ENCODE measurements at places on chromosomes 4 and X.

DNA sequence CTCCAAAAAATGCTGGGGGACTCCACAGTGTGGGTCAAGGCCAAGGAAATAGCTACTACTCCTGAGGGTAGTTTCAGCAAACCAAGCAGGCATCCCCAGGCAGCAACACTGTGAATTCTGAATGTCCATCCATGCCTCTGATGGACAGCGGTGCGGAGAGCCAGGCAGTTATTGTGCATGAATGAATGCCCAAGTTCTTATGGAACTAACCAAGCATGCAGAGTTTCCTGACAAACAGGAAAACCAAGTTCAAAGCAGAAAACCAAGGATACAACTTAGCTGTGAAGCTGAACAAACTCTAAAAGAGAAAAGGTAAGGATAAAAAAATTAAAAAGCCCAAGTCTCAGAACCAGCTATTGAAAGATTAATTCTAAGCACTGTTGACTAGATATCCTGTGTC is 642.6 kb upstream of the HS3ST1 start:
- no peak for DNase-seq

GRCh38 chr4:19030048-19030447 is 1008.5 kb upstream of the LCORL start:
- no peak for DNase-seq

- DNase-seq: no peak
Observed at GRCh38 chrX:98568795-98569194, 1685.1 kb downstream of the RPA4 start.

DNA sequence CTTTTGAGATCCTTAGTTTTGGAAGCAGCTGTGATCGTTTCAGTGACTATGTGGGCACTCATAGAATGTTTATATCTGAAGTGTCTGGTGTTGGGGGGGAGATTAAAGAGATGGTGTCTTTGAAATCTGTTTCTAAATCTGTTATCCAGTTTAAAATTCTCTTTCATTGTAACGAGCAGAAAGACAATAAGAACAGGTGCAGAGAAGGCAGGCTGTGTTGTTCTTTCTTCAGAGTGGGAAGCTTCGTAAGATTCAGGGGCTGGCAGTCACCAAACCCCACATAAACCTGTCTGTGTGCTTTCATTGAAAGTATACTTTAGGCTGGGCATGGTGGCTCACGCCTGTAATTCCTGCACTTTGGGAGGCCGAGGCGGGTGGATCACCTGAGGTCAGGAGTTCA is 16.3 kb upstream of the DHRSX start:
- no peak for DNase-seq

- DNase-seq: peak; percentile 89
Observed at GRCh38 chr4:81724925-81725329, 253.2 kb upstream of the RASGEF1B start.

GRCh38 chrX:72123471-72124185 is 8.1 kb downstream of the RTL5 start:
- no peak for DNase-seq

GRCh38 chrX:19740744-19741143 is 146.7 kb downstream of the SH3KBP1 start:
- DNase-seq: no peak

DNA sequence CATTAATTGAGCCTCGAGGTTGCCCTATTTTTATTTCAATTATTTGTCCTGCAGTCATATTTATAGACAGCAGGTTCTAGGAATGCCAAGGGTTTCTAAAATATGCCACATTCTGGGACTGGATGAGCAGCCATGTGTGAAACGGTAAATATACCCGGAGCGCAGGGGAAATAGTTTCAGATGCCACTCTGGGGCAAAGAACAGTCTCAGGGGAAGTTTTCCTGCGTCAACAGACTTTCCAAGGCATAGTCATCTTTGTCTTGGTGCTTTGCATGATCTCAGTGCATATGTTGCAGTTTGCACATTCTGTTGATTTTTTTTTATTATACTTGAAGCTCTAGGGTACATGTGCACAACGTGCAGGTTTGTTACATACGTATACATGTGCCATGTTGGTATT is 71.0 kb downstream of the GPAT3 start:
- DNase-seq: no peak

DNA sequence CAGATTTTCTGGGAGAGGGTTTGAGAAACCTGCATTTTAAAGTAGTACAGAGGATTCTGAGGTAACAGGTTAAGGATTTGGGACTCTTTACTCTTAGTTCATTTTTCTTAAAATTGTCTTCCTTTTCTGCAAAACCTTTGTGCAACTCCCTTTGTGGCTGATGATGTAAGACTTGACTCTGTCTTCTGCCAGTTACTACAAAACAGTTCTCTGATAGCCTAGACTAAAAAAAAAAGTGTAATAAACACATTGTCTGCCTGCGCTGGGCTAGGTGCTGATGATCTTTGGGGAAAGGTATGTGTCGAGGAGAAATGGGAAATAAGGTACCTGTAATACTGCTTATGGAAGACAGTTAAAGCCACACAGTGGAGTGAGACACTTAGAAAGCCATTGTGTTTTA is 28.7 kb downstream of the IL13RA1 start:
- DNase-seq: no peak

- DNase-seq: no peak
Observed at GRCh38 chr4:164378361-164378760, 375.6 kb upstream of the SMIM31 start.

DNA sequence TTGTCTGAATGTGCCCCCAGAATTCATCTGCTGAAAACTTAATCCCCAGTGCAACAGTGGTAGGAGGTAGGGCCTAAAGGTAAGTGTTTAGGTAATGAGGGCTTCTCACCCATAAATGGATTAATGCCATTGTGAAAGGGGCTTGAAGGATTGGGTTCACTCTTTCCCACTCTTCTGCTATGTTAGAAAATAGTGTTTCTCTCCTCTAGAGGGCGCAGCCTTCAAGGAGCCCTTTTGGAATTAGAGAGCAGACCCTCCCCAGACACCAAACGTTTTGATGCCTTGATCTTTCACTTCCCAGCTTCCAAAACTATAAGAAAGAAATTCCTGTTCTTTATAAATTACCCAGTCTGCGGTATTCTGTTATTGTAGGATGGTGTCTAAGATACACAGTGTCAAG is 706.4 kb downstream of the SMARCA1 start:
- peak; percentile 10 for DNase-seq

DNA sequence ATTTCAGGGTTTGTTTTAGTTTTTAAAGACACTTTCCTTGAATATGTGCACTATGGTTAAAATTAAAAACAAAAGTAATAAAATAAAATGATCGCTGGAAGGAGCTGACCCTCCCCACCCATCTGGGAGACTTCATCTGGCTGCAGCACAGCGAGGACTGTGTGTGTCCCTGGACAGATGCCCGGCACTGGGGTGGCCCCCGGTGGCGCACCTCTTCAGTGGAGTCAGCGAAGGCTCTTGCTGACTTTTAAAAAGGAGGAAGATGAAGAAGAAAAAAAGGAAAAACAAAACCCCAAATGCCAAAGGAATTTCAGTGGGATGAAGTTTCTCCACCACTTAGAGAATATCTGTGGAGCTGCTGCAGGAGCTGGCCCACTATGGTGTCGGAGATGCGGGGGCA is 5.4 kb upstream of the ADGRG4 start:
- DNase-seq: no peak

DNA sequence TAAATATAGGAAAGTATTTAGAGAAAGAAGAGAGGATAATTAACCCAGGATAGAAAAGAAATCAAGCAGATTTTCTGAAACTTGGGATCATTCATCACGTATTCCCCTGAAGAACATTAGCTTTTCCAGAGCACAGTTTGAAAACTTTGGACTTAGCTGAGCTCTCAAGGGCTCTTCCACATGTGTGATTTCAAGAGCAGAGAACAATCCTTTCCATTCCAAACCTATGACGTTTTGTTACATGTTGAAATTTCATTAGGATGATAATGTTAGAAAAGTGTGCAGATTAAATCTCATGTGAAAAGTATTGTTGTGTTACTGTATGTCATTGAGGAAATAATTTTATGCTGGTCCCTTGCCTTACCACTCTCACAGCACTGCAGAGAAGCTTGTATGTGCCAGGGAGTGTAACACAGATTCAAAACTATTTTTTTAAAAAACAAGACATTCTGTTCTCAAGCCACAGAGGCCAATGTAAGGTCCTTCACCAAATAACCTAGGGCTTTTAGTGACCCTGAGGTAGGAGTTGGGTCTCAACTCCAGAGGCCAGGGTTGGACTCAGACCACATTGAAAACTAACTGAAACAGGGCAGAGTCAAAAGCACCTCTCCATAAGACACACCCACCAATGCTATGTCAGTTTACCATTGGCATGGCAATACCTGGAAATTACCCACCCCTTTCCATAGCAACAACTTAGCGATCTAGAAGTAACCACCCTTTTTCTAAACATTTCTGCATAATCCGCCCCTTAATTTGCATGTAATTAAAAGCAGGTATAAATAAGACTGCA is 141.3 kb downstream of the ANXA5 start:
- no peak for DNase-seq

- DNase-seq: peak; percentile 36
Observed at GRCh38 chr4:83389037-83389720, 54.5 kb upstream of the HPSE start.

DNA sequence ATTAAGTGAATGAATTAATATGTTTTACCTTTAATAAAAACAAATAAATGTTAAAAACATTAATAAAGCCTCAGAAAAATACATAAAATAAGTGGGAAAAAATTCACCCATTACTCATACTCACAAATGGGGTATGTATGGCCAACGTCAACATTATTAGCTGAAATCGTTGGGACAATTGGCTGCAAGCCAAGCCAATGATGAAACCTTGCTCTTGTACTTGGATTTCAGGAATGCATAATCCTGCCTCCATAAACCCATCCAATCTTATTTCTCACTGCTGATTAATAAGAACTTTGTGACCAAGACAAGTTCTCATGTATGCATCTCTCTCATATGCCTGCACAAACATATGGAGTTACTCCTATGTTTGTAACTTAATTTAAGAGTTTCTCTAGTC is 35.3 kb upstream of the ADAMTS3 start:
- DNase-seq: no peak

DNA sequence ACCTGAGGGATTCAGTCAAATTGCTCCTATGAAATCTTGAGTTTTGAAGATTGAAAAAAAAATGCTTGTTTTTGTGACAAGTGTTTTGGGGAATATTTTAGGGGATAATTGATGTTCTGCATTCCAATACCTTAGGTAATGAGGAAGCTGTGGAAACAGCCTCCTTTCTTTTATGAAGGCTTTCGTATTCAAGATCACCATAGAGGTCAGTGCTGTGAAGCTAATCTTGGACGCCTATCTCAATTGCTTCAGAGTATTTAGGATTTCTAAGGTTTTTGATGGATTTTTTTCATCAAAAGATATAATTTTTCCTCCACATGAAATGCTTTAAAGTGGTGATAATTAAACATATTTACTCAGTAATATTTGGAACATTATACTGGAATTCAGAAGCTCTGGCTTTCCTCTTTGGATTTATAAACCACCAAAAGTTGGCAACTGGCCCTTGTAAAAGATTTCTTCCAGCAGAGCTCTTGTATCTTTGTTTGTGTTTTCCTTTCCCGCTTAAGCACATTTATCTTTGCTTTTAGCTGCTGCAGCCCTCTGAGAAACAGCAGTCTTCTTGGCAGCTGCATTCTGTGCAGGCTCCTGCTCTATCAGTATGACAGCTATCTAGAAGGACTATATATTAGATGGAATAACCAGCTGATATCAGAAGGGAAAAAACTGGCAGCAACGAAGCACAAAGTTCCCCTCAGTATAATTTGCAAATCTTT is 63.7 kb downstream of the HMGB2 start:
- DNase-seq: no peak

DNA sequence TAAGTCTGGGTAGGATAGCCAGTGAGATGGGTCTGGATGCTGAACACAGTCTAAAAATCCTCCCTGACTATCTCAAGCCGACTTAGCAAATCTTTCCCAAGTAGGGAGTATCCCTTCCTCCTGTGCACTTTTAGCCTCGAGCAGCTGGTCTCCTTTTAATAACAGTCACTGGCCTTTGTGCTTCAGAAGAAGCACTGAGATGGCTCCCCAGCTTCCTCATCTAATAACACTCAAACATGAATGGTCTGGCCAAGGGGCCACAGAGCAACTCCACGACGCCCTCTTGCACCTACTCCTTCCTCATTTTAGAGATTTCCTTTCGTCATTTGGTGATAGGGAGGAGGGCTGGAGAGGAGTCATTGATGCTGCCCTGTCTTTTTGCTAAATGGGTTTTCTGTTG is 78.8 kb upstream of the TMEM150C start:
- DNase-seq: no peak

GRCh38 chrX:152926279-152926678 is 28.4 kb downstream of the ZNF185 start:
- peak; percentile 34 for DNase-seq

GRCh38 chr4:113673450-113673849 is 88.1 kb downstream of the CAMK2D start:
- DNase-seq: peak; percentile 25

Measured in MM.1S (cell line).